ENCODE measurements at places on chromosomes 4 and X. TPM values are rescaled to one million over a fixed set of nuclear protein-coding genes. Genes with fewer than 3 reads are reported as not detected.
A peak's percentile ranks its signal among the peaks of the same experiment; 100 is the strongest.

- DNase-seq: no peak
- H3K4me3 ChIP-seq: peak overlapping the region; percentile 95
Observed at GRCh38 chr4:8427761-8428287, 12.7 kb downstream of the ACOX3 start.

GRCh38 chr4:152936446-152937335, 568 bp downstream of the FHDC1 start:
- no peak overlapping the region for H3K27ac ChIP-seq
- peak; percentile 71 for DNase-seq
- H3K36me3 ChIP-seq: no peaks in the 10 kb centered on the region
- H3K27me3 ChIP-seq: no peaks in the 10 kb centered on the region

- no peaks in the 10 kb centered on the region for H3K36me3 ChIP-seq
- H3K27ac ChIP-seq: no peak overlapping the region
- H3K4me1 ChIP-seq: no peaks in the 10 kb centered on the region
Observed at GRCh38 chr4:23006756-23007155, 314.0 kb downstream of the GBA3 start.

GRCh38 chrX:35101901-35102300, 159.3 kb downstream of the FAM47B start:
- no peak for DNase-seq
- H3K4me3 ChIP-seq: no peak overlapping the region
- no peak overlapping the region for H3K27ac ChIP-seq

GRCh38 chrX:38172596-38172995, 48.1 kb downstream of the SRPX start:
- no peaks in the 10 kb centered on the region for H3K4me1 ChIP-seq
- H3K27ac ChIP-seq: no peak overlapping the region
- DNase-seq: no peak
- H3K4me3 ChIP-seq: no peak overlapping the region
- H3K36me3 ChIP-seq: no peaks in the 10 kb centered on the region

DNA sequence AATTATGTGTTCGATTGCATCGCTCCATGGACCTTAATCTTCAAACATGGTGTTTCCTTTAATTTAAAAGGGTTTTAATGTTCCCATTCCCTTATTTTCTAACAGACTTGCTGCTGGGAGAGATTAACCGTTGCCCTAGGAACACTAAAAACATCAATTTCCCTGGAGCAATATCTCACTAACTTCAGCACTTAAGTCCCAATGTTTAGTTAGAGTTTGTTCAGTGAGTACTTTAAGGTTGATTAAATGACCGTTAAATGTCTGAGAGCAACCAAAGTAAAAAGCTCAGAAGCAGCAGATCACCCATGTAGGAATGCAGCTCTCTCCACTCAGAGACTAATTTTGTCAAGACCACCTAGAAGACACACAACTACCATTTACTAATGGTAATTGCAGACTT, 111.2 kb upstream of the PDE5A start:
- H3K4me3 ChIP-seq: no peak overlapping the region
- H3K36me3 ChIP-seq: no peaks in the 10 kb centered on the region
- no peaks in the 10 kb centered on the region for H3K4me1 ChIP-seq
- H3K27me3 ChIP-seq: no peaks in the 10 kb centered on the region
- no peak for DNase-seq
- no peak overlapping the region for H3K27ac ChIP-seq

DNA sequence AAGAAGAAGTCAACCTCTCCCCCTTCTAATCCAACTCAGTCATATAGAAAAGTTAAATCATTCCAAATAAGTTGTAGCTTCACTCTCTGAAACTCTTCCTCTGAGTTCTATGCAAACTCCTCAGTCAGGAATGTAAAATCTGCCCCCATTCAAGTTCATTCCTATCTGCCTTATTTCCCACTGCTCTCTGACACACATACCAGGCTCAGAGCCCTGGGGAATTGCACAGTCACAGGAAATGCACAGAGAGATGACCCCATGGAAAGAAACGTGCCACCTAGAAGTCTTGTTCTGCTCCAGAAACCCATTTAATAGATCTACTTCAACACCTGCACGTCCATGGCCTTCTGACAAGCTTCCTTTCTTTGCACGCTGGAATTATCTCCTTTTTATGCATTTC, 236.0 kb upstream of the VCX3A start:
- no peak overlapping the region for H3K27ac ChIP-seq
- H3K4me1 ChIP-seq: no peaks in the 10 kb centered on the region
- no peak overlapping the region for H3K4me3 ChIP-seq
- H3K27me3 ChIP-seq: no peaks in the 10 kb centered on the region
- DNase-seq: no peak
- no peaks in the 10 kb centered on the region for H3K36me3 ChIP-seq

DNA sequence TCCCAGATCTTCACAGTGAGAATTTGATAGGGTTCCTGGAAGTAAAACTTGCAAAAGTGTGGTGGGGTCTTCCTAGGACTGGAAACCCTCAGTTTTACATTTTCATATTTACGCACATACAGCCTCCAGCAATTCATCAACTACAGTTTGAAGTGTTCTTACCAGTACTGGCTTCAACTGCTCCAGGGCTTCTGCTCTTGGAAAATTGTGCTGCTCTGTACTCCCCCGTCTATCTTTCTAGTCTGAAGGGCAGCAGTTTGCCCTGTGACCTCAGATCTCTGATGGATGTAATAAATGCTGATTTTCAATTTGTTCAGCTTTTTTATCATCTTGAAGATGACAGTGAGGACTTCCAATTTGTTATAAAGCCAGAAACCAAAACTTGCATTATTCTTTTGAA, 458.9 kb upstream of the FSTL5 start:
- no peak for DNase-seq
- no peak overlapping the region for H3K4me3 ChIP-seq
- H3K27ac ChIP-seq: no peak overlapping the region
- no peaks in the 10 kb centered on the region for H3K27me3 ChIP-seq
- H3K36me3 ChIP-seq: no peaks in the 10 kb centered on the region

GRCh38 chr4:107247738-107248137, 211.6 kb upstream of the DKK2 start:
- DNase-seq: no peak
- H3K27ac ChIP-seq: no peak overlapping the region
- no peak overlapping the region for H3K4me3 ChIP-seq
- H3K27me3 ChIP-seq: no peaks in the 10 kb centered on the region
- H3K36me3 ChIP-seq: no peaks in the 10 kb centered on the region

DNA sequence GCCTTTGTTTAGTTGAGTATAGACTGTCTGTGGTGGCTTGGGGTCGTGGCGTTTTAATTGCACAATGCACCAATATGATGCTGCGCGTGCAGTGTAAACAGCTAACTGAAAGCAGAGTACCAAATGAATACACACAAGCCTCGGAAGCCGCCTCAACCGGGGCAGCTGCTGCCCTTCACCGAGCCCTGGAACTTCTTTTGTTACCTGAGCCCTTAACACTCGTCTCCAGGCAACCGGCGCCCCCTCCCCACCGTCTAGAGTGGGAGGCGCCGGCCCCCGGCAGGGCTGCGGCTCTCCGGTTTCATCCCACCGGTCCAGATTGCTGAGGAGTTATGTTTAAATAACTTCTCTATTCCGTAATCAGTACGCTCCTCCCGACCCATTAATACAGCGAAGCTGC, 173.2 kb upstream of the TBL1X start:
- H3K27ac ChIP-seq: no peak overlapping the region
- H3K4me1 ChIP-seq: no peaks in the 10 kb centered on the region
- H3K36me3 ChIP-seq: no peaks in the 10 kb centered on the region
- DNase-seq: no peak

DNA sequence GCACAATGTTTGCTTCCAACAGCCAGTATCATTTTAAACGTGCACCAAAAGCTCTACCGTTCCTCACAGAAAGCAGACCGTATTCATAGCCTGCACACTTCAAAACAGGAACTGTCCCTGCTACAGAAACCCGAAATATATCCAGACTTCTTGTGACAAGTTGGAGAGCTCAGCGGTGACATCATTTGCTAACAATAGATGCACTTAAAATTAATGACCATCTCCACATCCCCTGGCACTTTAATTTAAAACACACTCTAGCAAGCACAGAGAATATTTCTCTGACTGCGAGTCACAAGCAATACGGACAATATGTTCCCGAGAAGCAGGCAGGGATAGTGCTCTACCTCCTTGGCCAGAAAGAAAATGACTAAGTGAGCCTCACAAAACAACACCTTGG, 2.5 kb downstream of the NYX start:
- no peak for DNase-seq
- H3K36me3 ChIP-seq: no peaks in the 10 kb centered on the region
- no peak overlapping the region for H3K27ac ChIP-seq
- H3K4me3 ChIP-seq: no peak overlapping the region
- no peaks in the 10 kb centered on the region for H3K4me1 ChIP-seq

GRCh38 chrX:108664701-108665100, 71.7 kb downstream of the IRS4 start:
- no peaks in the 10 kb centered on the region for H3K36me3 ChIP-seq
- no peak for DNase-seq
- H3K4me1 ChIP-seq: no peaks in the 10 kb centered on the region
- H3K27ac ChIP-seq: no peak overlapping the region
- no peak overlapping the region for H3K4me3 ChIP-seq

- no peak for DNase-seq
- no peaks in the 10 kb centered on the region for H3K36me3 ChIP-seq
- H3K4me1 ChIP-seq: peaks cover 10% of the 10 kb centered on the region
- no peak overlapping the region for H3K4me3 ChIP-seq
- no peaks in the 10 kb centered on the region for H3K27me3 ChIP-seq
- no peak overlapping the region for H3K27ac ChIP-seq
Observed at GRCh38 chr4:190018201-190018920, 8.7 kb downstream of the FRG2 start.

- H3K27me3 ChIP-seq: no peaks in the 10 kb centered on the region
- no peak overlapping the region for H3K27ac ChIP-seq
- H3K36me3 ChIP-seq: peaks cover 37% of the 10 kb centered on the region
- H3K4me3 ChIP-seq: no peak overlapping the region
Observed at GRCh38 chrX:47223476-47224250, 5.2 kb downstream of the CDK16 start.

DNA sequence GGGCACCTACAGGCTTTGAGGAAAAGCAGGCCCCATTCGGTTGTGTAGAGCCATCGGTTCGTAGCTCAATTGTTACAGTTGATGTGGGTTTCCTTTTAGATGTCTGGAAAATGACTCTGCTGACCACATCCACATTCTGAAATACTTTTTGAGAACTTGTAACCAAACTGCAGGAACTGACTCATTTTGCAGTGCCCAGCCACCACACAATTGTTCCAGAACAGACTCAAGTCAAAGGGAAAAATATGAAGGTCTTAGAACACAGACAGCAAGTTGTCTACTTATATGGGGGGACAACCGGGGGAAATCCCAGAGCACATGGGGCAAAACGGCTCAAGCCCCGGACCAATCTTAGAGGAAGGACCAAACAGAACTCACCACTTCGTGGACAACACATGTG, 557.6 kb upstream of the DIPK2B start:
- no peak overlapping the region for H3K27ac ChIP-seq
- DNase-seq: no peak
- no peaks in the 10 kb centered on the region for H3K4me1 ChIP-seq
- H3K4me3 ChIP-seq: no peak overlapping the region

DNA sequence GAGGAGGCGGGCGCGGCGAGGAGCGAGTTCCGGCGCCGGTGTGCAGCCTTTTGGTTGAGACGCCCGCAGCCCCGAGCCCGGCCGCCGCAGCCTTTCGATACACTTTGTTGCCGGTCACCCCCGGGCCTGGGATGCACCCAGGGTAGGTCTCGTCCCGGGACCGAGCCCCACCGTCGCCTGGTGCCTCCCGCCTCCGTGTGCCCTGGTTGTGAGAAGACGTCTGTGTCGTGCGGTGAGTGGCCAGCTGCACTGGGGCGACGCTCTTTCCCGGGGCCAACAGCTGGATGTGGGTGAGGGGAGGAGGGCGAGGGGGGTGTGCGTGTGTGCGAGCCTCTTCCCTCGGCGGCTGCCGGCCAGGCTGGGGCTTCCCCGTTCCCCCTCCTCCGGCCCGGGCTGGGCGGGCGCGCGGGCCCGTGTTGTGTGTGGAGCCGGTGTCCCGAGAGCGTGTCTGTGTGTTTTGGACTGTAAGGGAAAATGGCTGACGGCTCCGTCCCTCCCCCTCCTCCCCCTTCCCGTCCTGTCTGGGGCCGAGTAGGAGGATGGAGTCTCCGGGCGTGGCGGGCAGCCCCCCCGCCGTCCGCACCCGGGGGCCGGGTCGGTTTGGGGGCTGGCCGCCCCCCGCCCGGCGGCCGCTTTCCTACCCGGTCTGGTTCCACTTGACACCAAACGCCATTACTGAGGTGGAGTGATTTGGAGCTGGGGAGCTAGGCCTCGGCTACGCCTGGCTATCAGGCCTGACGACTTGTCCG, 807 bp downstream of the USP9X start:
- H3K4me1 ChIP-seq: peaks cover 14% of the 10 kb centered on the region
- peak; percentile 54 for DNase-seq
- H3K27ac ChIP-seq: peak overlapping the region; percentile 96
- H3K27me3 ChIP-seq: no peaks in the 10 kb centered on the region
- H3K36me3 ChIP-seq: no peaks in the 10 kb centered on the region
- H3K4me3 ChIP-seq: peak overlapping the region; percentile 91

- H3K27ac ChIP-seq: no peak overlapping the region
- no peaks in the 10 kb centered on the region for H3K36me3 ChIP-seq
- H3K4me3 ChIP-seq: no peak overlapping the region
- no peak for DNase-seq
- peaks cover 2% of the 10 kb centered on the region for H3K27me3 ChIP-seq
Observed at GRCh38 chr4:3719836-3720235, 46.3 kb upstream of the ADRA2C start.

GRCh38 chr4:153418121-153418520, 48.0 kb upstream of the TMEM131L start:
- no peak overlapping the region for H3K4me3 ChIP-seq
- H3K27ac ChIP-seq: no peak overlapping the region
- no peak for DNase-seq

GRCh38 chr4:106495476-106495875, 126.9 kb upstream of the GIMD1 start:
- H3K36me3 ChIP-seq: no peaks in the 10 kb centered on the region
- DNase-seq: no peak
- H3K4me3 ChIP-seq: no peak overlapping the region
- no peaks in the 10 kb centered on the region for H3K27me3 ChIP-seq
- H3K4me1 ChIP-seq: no peaks in the 10 kb centered on the region

CSAG2 gene
- total RNA-seq: not detected

MFAP3L gene
- total RNA-seq: 16.5 TPM

ANAPC4 gene
- total RNA-seq: 9.0 TPM

PCDH11X gene
- total RNA-seq: not detected

TIGD4 gene
- total RNA-seq: 0.42 TPM

C4orf54 gene
- under 0.01 TPM for total RNA-seq

BMX gene
- total RNA-seq: 0.23 TPM

FREM3 gene
- not detected for total RNA-seq

GABRG1 gene
- 0.08 TPM for total RNA-seq

XAGE1B gene
- not detected for total RNA-seq
